RPMI7951 (cell line): ENCODE measurements at places on chromosomes 1 and 21.

DNA sequence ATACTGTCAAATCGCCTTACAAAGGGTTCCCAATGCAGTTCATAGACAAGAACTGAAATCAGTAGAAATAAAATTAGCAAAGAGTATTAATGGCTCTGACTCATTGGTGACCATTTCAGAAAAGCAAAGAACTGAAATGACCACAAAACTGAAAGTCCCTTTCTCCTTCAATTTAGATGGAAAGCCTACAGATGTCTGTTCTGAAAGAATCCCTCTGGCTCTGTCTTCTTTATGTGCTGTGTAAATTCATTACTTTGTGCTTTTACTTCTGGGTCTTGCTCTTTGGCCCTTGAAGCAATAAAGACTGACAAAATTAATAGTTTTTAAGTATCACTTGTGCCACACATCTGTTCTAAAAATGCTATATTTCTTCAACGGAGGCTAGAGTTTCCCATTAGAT is 62.7 kb upstream of the GPR89A start:
- DNase-seq = peak; percentile 5

- DNase-seq = no peak
Measured at GRCh38 chr1:6795661-6796060, 10.4 kb downstream of the CAMTA1 start.

DNA sequence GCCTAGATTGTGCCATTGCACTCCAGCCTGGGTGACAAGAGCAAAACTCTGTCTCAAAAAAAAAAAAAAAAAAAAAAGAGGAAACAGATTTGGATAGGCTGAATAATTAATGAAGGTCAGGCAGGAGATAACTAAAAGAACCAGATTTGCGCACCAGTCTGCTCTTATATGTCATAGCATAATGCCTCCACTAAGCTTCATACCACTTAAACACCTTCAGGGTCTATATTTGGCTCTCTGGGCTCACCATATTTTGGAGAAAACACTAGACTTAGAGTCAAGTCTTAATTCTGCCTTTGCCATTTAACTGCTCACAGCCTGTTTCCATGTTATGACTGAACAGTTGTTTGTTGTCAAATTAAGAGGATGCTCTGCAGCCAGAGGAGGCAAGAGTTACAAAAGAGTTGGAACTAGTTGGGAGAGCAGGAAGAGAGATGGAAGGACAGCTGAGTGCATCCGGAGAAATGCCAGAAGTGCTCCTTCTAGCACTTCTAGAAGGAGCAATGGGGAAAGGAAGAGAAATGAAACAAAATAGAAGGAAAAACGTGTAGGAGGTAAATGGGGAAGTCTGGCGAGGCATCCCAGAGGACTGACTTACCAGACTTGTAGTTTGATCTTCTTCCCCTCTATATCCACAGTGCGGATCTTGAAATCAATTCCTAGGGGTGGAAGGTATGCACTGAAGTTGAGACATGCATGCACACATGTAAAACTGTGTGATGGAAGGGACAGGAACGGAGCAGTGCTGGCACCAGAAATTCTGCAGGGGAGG is 1.8 kb downstream of the RAB13 start:
- no peak for DNase-seq

GRCh38 chr1:11528611-11529261 is 49.8 kb downstream of the DISP3 start:
- DNase-seq = no peak

GRCh38 chr1:161073474-161074121 is 3.9 kb upstream of the ARHGAP30 start:
- DNase-seq = no peak

- peak; percentile 51 for DNase-seq
Measured at GRCh38 chr1:221174330-221174993, 295.2 kb downstream of the HLX start.

- DNase-seq = no peak
Measured at GRCh38 chr1:35692317-35692716, 26.4 kb downstream of the C1orf216 start.

GRCh38 chr1:237713916-237714315 is 176.8 kb downstream of the ZP4 start:
- no peak for DNase-seq

DNA sequence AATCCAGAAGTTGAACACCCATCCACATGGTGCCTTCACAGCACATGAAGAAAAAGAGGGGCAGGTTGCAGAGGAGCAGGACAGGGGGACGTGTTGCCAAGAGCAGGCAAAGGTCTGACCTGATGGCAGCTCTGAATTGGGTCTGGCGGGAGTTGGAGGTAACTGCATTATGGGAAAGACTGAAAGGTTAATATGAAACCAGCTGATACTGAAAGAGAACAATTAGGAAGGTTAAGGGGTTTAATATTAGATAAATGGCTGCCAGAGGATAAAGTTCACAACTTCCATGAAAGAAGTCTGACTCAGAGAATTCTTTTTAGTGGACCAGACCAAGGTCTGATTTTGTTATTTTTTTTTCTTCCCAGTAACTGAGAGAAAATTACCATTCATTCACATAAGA is 76.1 kb downstream of the CD58 start:
- DNase-seq = no peak

GRCh38 chr1:234222561-234223280 is 150.5 kb upstream of the COA6 start:
- peak; percentile 74 for DNase-seq

- peak; percentile 50 for DNase-seq
Measured at GRCh38 chr1:34060901-34061415, 104.1 kb downstream of the CSMD2 start.

GRCh38 chr1:33725037-33725436 is 138.8 kb upstream of the HMGB4 start:
- DNase-seq = no peak

GRCh38 chr1:167987174-167987573 is 50.3 kb upstream of the MPC2 start:
- DNase-seq = no peak

DNA sequence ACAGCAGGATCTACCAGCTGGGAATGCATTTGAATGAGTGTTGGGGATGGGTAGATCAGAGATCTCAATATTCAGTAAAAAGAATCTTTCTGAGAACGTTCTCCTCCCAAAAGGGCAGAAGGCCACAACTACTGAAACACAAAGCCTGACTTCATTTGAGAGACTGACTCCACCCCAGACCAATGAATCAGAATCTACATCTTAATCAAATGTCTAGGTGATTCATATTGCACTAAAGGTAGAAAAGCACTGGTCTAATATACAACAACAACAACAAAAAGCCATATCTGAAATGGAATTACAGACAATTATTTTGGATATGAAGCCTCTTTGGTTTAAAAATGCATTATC is 123.9 kb downstream of the SMYD3 start:
- DNase-seq = no peak

- DNase-seq = no peak
Measured at GRCh38 chr1:90995311-90995894, 26.4 kb downstream of the ZNF644 start.

GRCh38 chr1:45033356-45033755 is 21.3 kb downstream of the UROD start:
- no peak for DNase-seq

DNA sequence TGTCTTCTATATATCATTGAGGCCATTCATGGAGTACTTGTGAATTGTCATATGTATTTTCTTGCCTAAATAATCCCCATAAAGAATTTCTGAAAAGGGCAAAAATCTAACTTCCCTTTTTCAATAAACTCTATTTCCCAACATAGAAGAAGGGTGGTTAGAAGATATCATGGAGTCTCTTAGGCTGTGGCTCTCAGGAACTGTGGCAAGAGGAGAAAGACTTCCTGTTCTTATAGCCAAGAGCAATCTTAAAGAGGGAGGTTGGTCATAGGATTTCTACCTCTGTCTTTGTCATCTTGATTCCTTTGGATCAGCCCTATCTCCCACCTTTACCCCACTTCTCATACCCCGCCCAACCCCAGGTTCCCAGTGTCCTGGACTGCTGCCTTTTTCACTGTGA is 175.8 kb downstream of the TYW3 start:
- no peak for DNase-seq

- peak; percentile 38 for DNase-seq
Measured at GRCh38 chr1:184972315-184973055, 1.8 kb downstream of the NIBAN1 start.

- no peak for DNase-seq
Measured at GRCh38 chr1:32404946-32405345, 10.7 kb upstream of the BSDC1 start.
